Esophagus muscularis mucosa (tissue), 4 donors: ENCODE measurements at places on chromosomes 2 and 18. TPM values are rescaled to one million over a fixed set of nuclear protein-coding genes. Genes with fewer than 3 reads are reported as not detected.

DNA sequence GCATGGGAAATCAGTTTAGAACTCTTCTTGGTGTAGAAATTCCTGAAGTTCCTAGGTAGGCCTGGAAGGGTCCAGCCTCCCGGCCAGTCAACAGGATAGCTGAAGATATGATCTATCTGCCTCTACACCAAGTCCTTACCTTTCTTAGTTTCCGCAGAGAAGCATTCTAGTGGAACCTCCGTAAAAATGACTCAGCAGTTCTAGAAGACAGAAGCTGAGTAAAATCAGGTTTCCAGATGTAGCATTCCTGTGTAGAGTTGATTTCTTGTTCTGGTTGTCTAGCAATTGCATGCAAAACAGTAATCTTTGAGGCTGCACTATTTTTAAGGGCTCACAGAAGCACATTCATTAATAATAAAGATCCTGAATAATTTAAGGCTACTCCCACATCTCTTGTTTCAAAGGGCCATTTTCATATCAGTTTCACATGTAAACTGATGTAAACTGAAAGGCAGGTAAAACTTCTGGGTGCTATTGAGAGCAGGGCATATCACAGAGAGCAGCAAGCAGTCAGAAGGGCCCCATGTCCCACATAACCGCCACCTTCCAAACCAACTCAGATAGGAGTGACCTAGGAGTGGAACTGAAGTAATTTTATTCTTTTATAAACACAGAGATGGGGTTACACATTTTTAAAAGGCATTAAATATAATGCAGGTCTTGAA lies 3.2 kb upstream of the DYTN start:
- no peak for DNase-seq

DNA sequence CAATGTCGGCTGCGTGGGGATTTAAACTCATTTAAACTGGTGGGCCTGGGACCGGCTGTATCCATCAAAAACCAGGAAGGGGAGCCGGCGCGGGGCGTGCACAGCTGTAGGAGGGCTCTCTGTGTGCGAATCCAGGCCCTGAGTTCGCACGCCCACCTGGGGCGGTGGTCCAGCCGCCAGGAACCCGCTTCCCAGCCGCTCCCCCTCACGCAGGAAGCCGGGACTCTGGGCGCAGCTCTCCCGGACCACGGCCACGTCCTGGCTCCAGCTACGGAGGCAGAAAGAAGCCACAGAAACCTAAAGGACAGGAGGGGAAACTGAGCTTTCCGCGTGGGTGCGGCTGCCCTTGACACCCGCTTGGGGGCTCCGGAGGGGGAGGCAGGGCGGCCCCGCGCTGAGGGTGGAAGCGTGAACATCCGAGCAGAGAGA lies 80.6 kb downstream of the GFPT1 start:
- no peak for DNase-seq

- DNase-seq, result no peak
These were observed 27.1 kb upstream of the ODC1 start for GRCh38 chr2:10475221-10475722.

- no peak for DNase-seq
These were observed 39.6 kb downstream of the DOCK10 start for GRCh38 chr2:225002656-225003045.

The CTAGE1 gene
- not detected for total RNA-seq

The KIF5C gene
- 3.1 TPM for total RNA-seq
